Pancreas (tissue), 10 donors: ENCODE measurements at places on chromosomes 5 and 9.
A peak's percentile ranks its signal among the peaks of the same experiment; 100 is the strongest.

- no peak for DNase-seq
Measured at GRCh38 chr9:120970244-120970643, 43.6 kb upstream of the TRAF1 start.

DNA sequence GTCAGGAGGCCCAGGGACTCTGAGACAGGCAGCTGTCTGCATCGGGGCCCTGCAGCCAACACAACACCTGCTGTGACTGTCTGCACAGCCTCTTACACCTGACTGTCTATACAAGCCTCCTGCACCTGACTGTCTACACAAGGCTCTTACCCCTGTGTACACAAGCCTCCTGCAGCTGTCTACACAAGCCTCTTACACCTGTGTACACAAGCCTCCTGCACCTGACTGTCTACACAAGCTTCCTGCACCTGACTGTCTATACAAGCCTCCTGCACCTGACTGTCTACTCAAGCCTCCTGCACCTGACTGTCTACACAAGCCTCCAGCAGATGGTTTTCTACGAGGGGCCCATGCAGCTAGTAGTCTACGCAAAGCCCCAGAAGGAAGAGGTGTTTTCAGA, 18.6 kb downstream of the IRX2 start:
- no peak for DNase-seq

DNA sequence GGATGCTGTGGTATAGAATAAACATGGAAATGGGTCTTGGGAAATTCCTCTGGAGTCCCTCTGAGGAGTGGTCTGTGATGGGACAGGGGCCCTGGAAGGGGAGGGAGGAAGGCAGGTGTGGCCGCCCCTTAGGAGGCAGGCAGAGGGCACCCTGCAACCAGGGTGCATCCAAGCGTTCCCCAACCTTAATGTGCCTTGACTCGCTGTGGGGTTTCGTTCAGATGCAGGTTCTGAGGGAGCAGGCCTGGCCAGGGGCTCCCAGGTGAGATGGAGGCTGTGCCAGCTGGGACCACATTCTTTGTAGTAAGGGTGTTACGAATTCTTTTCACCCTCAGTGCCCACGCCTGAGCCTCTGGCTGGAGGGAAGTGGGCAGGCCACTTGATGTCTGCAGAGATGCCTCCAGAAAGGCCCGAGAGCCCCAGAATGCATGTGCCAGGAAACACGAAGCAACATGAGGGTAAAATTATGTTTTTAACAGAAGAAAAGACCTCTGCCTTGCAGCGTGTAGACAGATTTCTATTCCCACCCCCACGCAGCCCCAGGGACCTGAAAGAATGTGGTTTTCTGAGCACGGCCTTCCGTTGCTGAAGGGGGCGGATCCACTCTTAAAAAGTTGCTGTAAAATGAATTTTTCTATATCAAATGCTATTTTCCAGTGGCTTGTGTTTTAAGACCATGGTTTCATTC, 150.4 kb upstream of the IER5L start:
- DNase-seq = no peak

DNA sequence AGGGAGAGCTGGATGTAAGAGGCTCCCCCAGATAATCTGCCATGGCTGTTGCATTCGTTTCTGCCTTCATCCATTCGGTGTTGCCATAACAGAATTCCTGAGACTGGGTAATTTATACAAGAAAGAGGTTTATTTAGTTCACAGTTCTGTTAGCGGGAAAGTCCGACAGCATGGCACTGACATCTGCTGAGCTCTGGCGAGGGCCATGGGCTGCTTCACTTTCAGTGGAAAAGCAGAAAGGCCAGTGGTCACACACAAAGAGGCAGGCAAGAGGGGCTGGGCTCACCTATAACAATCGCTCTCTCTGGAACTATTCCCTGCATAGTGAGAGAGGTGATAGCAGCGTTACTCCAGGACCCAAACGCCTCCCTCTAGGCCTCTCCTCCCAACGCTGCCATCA, 305.9 kb downstream of the MLLT3 start:
- no peak for DNase-seq

DNA sequence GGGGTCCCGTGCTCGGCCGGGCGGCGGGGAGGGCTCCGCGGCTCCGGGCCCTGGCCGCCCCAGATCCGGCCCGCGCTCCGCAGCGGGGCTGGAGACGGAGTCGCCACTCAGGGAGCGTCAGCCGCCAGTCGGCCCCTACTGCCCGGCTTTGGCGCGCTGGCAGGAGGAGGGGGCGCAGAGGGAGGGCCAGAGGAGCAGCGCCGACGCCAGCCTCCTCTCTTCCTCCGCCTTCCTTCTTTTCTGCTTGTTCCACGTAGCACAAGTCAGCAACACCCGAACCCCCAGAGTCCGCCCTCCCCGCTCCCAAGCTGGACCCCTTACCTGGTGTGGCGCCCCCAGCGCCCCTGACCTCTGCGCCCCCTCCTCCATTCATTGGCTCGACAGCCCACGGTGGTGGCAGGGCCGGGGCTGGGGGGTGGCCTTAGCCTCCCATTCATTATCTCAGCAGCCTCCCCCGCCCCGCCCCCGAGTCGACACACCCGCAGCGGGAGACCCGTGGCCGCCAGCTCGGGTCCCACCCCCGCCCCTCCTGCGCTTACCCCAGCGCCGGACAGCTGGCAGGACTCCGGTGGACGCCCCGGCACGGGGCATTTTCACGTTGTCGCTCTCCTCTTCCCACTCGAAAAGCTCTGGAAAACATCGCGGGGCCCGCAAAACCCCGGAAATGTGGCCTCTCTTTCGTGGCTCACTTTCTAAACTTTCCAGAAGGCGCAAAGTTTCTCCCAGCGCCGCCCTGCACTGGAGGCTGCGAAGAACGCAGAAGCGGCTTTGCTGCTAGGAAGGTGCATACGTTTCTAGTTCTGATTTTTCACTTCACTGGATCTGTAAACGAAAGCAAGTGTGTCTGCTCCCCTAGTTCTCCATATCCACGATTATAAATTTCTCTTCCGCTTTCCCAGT, at the start of gene LPAR1:
Gene LPAR1 (minus strand): TSS at position 140 of the 900 bp plus-strand sequence. CDS start 66,353 bp downstream, outside the sequence.
- peak; percentile 61 for DNase-seq

- DNase-seq = peak; percentile 74
Measured at GRCh38 chr9:117413346-117414219, 1.3 kb downstream of the ASTN2 start.
